Putamen (tissue), 1 donor: ENCODE measurements at places on chromosomes 2 and 18.

GRCh38 chr2:99451280-99451679 lies 38.5 kb downstream of the REV1 start:
- no peak for DNase-seq

- DNase-seq: no peak
Observed at GRCh38 chr2:24015562-24016375, 5.9 kb downstream of the MFSD2B start.

- no peak for DNase-seq
Observed at GRCh38 chr2:45293182-45293581, 283.9 kb upstream of the SIX2 start.

- no peak for DNase-seq
Observed at GRCh38 chr2:200602584-200602983, 16.8 kb downstream of the AOX1 start.

DNA sequence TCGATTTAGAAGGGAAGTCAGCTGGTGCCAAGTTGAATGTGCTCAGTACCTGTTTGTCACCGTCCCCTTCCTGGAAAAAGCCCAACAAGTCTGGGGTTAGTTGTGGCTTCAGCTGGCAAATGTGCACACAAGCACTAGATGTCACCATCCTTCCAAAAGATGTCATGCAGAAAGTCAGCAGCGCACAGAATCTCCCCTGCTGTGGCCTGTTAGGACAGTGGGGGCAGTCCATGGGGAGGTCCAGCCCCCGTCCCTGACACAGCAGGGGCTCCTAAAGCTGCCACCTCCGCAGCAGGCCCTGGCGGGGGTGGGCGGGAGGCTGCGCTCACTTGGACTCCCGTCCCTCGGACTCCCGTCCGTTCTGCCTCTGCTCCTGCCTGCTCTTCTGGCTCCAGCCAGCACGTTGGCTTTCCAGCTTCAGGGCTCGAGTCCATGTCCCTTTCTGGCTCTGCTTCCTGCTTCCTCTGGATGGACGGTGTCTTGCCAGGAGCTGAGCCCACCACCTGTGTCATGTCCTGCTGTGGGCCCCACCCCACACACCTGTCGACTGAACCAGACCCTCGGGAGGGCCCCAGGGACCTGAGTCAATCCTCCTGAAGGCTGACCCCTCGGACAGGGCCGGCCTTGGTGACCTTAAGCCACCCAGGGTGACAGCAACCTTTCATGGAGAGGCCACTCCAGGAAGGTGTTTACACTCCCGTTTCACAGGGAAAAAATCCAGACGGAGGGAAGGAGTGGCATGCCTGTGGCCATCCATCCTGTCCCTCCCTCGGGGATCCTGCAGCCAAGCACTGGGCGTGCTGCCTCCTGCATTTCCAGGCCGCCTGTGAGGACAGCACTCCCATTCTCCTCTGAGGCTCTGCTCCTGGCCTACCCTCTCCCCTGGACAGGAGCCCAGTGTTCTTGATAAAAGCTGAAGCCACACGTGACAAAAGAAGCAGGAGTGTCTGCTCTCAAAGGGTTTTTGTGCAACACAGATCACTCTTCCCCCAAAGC lies 8.5 kb downstream of the RAB17 start:
- peak; percentile 35 for DNase-seq

GRCh38 chr2:112683550-112684414 lies 37.0 kb upstream of the NT5DC4 start:
- DNase-seq: no peak

GRCh38 chr2:112542984-112543661 lies 858 bp downstream of the POLR1B start:
- peak; percentile 16 for DNase-seq

DNA sequence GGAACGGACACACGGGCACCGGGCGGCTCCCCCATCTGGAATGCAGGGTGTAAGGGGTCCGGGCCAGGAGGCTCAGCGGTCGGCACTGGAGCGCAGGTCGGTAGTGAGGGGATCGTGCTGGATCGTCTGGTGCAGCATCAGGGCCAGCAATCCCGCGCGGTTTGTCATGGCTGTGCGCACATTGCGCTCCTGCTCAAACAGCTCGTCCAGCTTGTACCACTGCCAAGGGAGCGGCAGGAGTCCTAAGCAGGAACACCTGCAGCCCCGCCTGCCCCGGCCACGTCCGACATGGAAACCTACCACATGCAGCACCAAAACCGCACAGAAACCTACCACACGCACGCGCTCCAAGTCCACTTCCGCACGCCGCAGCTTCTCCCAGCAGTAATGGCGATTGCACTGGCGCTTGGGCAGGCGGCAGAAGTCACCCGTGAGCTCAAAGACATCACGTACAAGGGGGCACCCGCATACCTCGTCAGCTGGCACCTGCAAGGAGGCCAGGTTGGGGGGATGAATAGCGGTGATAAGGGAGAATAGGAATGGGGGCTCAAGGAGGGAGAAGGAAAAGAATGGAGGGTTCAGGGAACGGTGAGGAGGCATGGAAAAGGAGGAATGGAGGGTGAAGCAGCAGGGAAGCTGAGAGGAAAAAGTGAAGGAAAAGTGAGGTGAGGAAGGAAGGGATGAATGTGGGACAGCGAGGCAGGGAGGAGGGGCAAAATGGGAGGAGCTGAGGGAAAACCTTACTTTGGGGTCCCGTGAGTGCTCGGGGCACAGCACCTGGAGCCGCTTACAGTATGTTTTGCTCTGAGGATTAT lies 1.4 kb upstream of the MBD1 start:
- no peak for DNase-seq

DNA sequence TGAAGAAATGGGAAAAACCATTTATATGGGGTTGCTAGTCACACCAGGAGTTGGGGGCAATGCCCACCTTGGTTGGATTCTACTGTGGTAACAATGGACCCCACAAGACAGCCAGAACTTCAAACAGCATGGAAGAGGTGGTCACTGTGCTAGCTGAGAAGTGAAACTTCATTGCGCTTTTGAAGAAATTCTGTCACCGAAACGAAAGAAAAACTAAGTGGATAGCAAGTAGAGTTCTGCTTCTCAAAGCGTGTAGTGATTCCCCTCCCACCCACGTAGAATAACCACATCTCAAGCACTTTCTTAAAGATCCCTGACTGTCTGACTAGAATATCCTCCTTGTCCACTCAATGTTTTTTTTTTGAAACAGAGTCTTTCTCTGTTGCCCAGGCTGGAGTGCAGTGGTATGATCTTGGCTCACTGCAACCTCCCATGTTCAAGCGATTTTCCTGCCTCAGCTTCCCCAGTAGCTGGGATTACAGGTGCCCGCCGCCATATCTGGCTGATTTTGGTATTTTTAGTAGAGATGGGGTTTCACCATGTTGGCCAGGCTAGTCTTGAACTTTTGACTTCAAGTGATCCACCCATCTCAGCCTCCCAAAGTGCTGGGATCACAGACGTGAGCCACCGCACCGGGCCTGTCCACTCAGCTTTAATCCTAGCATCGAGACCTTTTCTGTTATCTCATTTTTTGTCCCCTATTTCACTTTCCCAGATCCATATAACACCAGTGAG lies 30.1 kb upstream of the CCL20 start:
- no peak for DNase-seq

DNA sequence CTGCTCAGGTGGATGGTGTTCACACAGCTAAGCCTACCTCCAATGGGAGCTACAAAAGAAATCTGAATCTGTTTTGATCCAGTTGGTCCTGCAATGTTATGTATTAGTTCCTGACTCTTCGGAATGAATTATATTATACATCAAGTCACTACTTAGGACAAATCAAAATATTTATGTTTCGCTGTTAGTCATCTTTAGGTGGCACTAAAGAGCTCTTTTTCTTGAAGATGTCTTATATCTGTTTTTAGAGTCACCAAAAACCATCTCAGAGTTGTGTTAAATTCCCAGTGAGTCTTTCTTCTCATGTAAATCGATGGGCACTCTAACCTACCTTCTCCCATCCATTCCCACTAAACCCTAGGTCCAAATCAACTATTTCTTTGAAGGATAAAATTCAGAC lies 2.2 kb downstream of the DNER start:
- no peak for DNase-seq

DNA sequence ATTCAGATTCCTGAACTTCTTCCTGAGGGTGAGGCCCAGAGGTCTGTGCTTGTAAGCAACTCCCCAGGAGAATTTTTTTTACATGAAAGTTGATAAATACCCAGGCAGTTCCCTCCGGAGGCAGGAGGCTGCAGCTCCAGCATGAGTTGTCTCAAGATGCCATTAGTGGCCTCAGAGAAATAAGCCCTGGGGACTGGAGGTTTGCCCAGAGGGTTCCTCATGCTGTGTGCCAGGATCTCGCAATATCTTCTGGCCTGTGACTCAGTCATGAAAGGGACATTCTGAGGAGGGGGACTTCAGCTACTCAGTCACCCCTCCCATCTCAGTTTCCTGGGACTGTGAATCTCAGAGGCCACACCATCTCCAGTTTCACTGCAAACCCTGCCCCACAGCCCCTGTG lies 49.9 kb downstream of the LYPD1 start:
- no peak for DNase-seq

DNA sequence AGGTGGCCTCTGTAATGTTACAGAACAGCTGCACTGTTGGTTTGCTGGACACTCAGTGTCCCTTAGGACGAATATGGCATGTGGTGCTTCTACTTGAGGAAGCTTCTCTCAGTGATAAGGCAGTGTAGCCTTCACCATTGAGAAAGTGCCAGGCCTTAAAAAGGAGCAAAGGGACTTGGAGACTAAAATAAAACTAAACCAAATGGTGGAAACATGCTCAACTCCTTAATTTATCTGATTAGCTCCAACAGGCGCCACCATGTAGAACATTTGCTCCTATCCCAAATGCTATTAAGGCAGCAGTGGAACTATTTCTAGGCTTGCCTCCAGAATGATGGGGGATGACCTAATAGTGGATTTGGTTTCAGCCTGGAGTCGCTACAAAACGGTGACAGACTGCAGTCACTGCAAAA lies 77.5 kb upstream of the MYL1 start:
- no peak for DNase-seq

DNA sequence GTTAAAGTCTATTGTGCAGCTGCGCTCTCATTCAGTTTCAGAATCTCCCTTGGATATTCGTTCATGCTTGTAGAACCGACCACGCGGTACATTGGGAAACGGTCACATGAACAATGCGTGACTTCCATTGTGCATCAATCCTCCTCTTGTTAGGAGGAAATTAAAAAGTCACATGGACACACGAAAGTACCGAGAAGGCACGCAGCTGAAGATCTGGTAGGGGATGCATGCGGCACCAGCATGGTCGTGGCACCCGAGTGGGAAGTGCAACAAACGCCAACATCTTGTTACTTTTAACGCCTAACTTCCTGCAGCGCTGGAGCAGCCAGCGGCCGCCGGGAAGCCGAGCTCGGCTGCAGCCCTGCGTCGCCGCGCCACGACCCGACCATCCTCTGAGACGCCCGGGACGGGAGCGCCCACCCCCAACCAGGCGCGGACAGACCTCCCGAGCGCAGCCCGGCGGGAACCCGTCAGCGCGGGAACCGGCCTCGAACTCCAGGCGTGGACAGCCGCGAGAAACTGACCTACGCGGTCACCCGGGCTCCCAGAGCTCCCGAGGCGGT lies 412 bp downstream of the OSBPL1A start:
- peak; percentile 91 for DNase-seq
